NCI-H1105 (cell line): ENCODE measurements at places on chromosomes 1 and 21.

DNA sequence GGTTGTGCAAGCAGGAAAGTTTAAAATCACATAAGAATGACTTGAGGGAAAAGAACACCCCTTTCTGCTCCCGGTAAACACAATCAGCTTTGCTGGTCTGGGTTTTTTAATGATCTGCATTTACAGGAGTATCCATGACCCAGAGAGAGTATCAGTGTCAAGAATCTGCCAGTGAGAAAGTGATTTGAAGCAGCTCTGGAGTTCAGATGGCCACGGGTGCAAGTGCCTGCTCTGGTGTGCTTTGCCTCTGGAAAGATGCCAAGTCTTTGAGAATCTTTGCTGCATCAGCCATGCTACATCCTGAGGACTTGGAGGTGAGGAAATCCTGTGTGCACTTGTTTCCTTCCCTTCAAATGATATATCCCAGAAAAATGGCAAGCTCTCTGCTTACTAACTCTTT is 18.6 kb upstream of the MYSM1 start:
- no peak for DNase-seq

DNA sequence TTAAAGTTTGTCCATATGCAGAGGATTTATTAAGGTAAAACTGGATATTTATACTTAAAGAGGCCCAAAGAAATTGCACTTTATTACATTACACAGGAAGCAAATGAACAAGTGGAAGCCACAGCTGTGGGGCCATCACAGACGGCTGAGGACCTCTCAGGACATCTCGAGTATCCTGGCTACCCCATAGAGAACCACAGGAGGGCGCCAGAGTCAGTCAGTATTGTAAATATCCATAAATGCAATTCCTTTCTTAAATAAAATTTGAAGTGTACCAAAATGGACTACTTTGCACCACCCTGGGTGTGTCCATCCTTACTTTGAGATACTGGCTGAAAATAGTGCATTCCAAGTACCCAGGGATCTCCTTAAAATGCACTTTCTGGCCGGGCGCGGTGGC is 257.2 kb downstream of the MRPL39 start:
- no peak for DNase-seq

DNA sequence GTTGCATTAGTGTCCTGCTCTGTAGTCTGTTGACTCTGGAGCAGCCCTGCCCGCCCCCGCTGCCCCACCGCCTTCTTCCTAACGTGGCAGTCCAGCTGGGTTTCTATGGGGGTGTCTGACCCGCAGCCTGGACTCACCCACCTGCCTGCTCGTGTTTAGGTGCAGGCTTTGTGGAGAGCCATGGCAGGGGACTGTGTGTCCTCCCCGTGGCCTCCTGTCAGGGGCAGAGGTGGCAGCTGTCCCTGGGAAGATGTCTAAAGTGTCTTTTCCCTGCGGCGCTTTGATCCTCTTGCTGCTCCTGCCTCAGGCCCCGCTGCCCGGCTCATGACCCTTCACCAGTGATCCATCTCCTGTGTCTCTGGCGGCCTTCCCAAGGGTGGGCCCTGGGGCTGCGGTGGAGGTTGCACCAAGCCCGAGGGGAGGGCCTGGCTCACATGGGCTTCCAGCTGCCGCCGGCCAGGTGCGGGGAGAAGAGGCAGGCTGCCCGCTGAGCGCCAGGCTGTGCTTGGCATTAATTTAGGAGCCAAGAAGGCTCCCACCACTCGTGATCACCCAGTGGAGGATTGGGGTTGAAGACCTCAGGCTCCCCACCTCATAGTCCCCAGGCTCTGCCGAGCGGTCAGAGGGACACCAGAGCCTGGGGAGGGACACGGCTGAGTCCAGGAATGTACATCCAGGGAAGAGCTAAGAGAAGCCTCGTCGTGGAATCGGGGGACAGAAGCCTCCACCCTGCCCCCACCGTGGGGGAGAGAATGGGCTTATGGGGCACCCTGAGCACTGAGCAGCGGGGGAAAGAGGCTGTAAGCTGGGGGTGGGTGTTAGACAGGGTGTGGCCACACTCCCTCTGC is 44.1 kb downstream of the COL18A1 start:
- no peak for DNase-seq

DNA sequence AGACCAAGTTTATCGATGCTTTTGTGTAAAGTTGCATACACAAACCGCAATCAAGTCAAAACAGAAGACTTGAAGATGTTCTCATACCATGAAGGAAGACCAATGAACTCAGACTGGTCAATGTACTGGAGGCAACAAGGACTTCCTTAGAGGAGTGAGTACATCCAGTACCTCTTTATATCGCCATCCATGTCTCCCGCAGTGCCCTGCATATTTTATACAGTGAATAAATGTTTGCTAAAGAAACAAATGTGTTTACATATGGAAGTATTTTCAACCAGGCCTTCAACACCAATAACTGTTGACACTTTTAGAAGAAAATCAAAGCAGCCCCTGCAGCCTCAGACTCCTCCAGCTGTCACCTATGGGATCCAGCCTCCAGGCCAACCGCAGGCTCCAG is 125.6 kb downstream of the SMYD3 start:
- DNase-seq = no peak

DNA sequence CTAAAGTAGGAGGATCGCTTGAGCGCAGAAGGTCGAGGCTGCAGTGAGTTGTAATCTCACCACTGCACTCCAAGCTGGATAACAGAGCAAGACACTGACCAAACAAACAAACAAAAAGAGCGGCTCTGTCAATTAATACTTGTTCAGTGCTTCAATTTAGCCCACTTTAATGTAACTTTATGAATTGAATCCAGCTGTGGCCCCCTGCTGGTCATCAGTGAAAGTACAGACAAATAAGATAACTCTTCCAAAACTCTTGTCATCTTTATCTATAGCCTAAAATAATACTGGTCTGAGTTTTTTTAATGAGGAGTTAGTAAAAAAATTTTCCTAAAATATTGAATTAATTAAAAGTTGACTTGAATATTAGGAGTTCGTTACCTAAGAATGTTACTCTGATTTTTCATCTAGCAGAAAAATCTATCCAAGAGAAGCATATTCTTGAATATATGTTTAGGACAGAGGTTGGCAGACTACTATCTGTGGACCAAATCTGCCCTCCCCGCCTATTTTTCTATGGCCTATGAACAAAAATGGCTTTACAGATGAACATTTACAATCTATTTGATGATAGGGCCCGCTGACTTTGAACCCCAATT is 26.1 kb downstream of the ATP5PF start:
- peak; percentile 14 for DNase-seq

DNA sequence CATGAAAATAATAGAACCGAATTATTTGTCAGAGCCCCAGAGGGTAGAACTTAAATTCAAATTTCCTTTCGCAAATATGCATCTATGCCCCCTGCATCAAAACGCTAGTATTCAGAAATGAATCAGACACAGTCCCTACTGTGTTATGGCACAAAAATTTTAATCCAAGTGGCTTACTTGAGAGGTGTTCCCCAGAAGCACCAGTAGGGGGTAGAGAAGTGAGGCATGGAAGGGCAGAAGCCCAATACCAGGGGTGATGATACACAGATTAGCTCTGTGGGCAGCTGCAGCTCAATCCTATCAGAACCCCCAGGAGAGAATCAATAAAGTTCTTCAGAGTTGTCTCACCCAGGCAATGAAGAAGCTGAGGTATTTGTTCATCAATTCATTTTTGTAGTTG is 342.2 kb downstream of the OMA1 start:
- no peak for DNase-seq

GRCh38 chr21:39265603-39266002 is 47.8 kb downstream of the BRWD1 start:
- DNase-seq = no peak

- no peak for DNase-seq
Measured at GRCh38 chr1:110067479-110067892, 3.0 kb downstream of the ALX3 start.

GRCh38 chr1:83799594-83799993 is 199.3 kb downstream of the TTLL7 start:
- peak; percentile 60 for DNase-seq

GRCh38 chr1:2267862-2268261 is 39.7 kb downstream of the SKI start:
- DNase-seq = no peak

GRCh38 chr1:116532671-116533428 is 38.0 kb downstream of the CD58 start:
- no peak for DNase-seq

DNA sequence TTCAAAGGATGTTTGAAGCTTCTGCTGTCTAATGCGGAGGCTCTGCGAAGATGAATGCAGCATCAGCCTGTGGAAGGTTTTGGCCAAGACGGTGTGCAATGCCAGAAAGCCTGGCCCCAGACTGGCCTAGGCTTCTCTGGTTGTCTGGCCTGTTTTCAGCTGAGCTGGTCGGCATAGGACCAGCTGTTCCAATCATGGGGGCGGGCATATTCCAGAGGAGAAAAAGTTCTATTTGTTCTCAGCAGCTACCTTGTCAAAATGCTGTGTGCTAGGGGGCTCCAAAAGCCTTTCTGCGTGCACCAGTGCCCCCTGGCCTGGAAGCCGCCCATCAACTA is 57.6 kb downstream of the TGFB2 start:
- peak; percentile 14 for DNase-seq

- no peak for DNase-seq
Measured at GRCh38 chr1:100394285-100394684, 42.0 kb downstream of the CDC14A start.

DNA sequence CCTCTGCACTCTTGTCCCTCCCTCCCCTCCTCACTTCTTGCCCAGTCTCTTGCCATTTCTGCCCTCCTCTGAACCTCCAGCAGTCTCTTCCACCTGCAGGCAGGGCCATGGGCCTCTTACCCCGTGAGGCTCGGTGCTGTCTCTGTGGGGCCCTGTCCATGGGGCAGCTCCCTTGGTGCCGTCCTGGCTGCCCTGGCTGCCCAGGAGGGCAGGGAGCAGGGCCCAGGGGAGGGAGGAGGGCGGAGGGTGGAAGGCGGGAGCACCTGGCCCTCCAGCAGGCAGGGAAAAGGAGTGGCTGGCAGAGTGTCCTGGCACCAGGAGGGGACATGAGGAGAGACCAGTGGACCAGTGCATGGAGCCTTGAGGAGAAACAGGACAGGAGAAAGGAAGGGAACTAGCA is at the start of gene RORC:
TSS of gene RORC (minus strand) at position 198 of the 400 bp plus-strand sequence. CDS start at position 160, 38 bp downstream.
- no peak for DNase-seq

DNA sequence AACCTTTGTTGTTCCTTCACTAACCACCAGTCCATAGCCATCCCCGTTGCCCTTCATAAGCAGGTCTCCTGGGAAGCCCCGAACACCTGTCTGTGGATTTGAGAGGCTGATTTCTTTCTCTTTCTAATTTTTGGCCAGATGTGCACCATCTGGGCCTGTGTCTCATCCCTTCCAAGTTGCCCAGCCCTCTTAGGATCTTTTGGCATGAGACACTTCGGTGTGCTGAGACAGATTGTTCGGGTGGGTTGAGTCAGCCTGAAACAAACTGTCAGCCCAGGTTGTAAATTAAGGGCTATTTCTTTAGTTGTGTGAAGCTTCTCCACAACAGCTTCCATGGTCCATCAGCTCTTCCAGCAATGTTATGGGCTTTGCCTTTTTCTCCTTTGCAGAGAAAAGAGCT is 1.4 kb upstream of the DNAJC11 start:
- DNase-seq = no peak

DNA sequence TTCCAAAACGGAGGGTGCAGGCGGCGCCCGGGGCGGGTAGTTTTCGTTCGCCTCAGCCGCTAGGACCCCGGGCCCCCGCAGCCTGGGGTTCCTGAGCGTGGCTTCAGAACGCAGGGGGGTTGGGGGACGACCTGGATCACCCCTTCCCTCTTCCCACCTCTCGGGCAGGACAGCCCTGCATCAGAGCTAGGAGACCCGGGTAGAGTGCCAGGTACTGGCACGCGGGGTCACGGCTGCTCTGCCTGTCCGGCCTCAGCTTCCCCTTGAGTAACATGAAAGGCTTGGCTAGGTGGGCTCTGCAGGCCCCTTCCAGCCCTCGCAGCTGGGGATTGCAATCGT is 484 bp downstream of the DFFB start:
- no peak for DNase-seq

GRCh38 chr1:183103147-183103546 is 79.9 kb downstream of the LAMC1 start:
- no peak for DNase-seq

- DNase-seq = no peak
Measured at GRCh38 chr1:78061825-78062523, 16.2 kb downstream of the GIPC2 start.

DNA sequence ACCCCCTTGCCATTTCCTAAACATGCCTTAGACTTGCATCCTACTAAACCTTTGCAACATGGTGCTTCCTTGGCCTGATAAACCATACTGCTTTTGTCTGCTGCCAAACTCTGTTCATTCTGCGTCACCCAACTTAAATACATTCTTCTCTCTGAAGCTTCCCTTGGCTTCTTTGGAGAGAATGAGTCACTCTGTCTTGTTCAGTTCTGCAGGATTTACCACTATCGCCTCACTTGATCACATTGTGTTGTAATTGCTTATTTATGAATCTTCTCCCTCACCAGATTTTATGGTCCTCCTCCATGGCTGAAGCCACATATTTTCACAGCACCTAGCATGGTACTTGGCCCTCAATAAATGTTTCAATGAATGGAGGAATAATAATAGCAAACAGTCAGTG is 21.7 kb upstream of the TUT4 start:
- no peak for DNase-seq

DNA sequence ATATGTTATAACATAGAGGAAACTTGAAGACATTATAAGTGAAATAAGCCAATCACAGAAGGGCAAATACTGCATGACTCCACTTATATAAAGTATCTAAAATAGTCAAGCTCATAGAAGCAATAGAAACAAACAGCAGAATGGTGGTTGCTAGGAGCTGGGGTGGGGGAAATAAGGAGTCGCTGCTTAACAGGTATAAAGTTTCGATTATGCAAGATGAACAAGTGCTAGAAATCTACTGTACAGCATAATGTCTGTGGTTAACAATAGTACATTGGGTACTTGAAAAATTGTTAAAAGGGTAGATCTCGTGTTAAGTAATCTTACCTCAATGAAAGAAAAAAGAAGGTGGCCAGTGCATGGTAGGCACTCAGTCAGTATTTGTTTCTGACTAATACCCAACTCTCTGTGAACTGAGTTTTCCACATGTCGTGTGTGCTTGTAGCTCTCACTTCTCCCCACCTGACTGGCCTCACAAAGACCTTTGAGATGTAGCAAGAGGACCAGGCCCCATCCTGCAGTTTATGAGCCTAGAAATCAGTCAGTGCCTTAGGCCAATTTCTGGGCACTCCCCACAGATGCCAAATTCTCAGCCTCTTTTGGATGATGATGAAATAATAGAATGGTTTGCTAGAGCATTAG is 14.7 kb upstream of the SPRR5 start:
- DNase-seq = no peak

- DNase-seq = no peak
Measured at GRCh38 chr1:247822060-247822459, 1.9 kb downstream of the OR14A16 start.

DNA sequence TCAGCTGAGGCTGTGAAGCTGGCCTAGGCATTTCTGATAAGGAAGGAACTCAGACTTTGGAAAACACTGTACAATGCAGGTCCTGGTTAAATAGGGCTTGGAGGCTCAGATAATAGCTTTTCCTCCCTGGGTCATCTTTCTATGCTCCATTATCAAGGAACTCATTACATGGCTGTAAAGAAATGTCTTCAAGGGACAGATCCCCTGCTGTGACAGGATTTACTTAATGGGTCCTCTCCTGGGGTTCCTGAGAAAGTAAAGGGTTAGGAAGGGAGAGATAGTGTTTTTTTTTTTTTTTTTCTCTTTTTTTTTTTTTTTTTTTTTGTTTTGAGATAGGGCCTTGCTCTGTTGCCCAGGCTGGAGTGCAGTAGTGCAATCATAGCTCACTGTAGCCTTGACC is 14.1 kb upstream of the SVBP start:
- DNase-seq = no peak
